ENCODE measurements at places on chromosomes 7 and 10.

DNA sequence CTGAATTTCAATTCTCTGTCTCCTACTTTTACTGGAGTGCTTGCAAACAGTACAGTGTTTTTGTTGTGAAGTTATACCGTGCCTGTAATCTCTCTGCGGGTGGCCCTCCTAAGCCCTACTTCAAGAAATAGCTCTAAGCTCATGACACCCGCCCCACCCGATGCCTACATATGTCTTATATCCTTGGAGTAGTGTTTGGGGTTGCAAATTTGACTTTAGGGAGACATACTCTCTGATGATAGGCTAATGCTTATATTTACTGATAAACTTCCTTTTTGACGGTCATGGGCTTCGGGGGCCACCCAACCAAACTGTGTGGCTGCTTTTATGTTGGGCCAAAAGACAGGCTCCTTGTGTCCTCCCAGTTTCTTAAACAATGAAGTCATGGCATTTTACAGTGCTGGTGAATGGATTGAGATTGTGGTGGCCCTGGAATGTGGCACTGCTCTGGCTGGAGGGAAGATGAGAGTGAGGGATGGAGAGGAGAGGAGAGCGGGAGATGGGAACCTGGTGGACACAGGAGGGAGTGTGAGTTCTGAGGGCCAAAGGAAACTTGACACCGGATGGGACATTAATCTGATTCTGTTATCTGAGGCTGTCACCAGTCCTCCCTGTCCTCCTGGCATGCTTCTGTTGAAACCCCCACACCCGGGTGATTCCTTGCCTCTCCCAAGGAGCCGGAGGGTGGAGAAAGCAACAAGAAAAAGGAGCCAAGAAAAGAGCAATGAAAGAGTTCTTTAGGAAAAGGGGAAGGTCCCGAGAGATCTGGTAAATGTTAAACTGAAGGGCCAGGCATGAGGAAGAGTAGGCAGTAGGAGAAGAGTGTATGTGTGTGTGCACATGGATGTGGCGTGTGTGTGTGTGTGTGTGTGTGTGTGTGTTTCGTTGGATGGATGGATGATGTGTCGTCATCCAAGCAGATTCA is 113.3 kb downstream of the TCF7L2 start:
- H3K36me3 ChIP-seq: no peaks in the 10 kb centered on the region
- H3K27me3 ChIP-seq: no peaks in the 10 kb centered on the region
- H3K4me3 ChIP-seq: no peak overlapping the region
- peak overlapping the region; percentile 97 for H3K27ac ChIP-seq
- H3K4me1 ChIP-seq: peaks cover 80% of the 10 kb centered on the region

DNA sequence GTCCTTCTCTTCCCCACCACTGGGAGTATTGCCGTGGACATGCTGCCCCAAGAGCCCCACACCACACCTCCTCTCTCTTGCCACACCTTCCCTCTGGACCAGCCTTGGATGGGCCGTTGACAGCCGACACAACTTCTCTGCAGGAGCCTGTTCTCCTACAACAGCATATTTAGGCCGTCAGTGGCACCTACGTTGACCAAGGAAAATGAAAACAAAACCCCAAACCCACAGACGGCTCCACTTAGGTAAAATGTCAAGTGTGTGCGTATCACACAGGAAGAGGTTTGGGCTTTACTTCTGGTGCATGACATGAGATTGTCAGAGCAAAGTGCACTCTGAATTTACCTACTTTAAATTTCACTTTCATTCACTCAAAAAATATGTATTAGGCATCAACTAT is 246.6 kb downstream of the ZMYND11 start:
- H3K27ac ChIP-seq: no peak overlapping the region
- no peaks in the 10 kb centered on the region for H3K36me3 ChIP-seq
- no peak for DNase-seq
- H3K4me1 ChIP-seq: no peaks in the 10 kb centered on the region
- no peaks in the 10 kb centered on the region for H3K27me3 ChIP-seq

DNA sequence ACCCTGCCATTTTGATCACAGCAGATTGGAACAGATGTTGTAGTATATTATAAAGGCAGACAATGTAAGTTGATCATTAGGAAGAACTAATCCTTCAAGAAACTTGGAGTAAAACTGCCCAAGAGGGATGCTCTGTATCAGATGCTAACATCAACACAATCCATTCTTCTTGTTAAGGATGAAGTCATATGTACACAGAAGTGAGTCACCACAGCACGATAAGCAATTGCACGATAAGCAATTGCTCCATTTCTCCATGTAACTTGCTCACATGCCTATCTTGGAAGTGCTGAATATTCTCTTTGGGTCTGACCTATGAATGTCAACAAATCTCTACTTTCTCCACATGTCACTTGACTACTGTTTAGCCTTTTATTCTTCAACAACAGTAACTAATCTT is 41.5 kb upstream of the DMTF1 start:
- no peaks in the 10 kb centered on the region for H3K36me3 ChIP-seq
- H3K27me3 ChIP-seq: no peaks in the 10 kb centered on the region
- no peak overlapping the region for H3K4me3 ChIP-seq
- no peaks in the 10 kb centered on the region for H3K4me1 ChIP-seq
- no peak overlapping the region for H3K27ac ChIP-seq
- no peak for DNase-seq

- peaks cover 13% of the 10 kb centered on the region for H3K4me1 ChIP-seq
- no peak overlapping the region for H3K27ac ChIP-seq
- no peaks in the 10 kb centered on the region for H3K36me3 ChIP-seq
- no peak for DNase-seq
- H3K27me3 ChIP-seq: no peaks in the 10 kb centered on the region
Observed at GRCh38 chr10:118953598-118954393, 75.7 kb upstream of the NANOS1 start.

DNA sequence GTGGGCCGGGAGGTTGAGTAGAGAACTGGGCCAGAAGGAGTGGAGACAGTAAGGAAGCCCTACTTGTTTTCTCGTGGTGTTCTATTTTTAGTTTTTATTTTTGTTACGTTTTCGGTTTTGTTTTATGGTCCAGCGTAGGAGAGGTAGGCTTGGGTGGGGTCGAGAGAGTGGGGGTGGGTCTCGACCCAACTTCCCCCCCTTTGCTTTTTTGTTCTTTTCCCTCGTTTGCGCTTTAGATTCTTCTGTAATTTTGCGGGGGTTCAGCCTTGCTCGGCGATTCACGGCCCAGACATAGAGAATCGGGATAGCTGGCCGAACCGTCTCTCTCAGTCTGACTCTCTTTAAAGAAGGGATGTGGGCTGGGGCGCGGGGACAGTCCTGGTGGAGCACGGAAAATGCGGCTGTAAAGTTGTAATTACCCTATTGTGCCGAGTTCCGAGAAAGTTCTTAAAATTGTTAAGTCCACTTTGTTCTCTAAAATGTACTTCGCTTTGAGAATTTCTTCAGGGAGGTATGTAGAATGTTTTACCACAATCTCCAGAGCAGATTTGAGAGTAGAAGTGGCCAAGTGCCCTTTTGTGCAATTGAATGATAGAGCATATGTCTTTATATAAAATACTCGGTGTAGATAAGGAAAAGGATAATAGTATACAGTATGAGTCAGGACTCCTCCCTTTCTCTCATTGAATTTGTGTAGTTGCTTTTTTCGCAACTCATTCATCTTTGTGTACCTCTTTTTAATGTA is 816 bp downstream of the DMTF1 start:
- DNase-seq: no peak
- peaks cover 24% of the 10 kb centered on the region for H3K36me3 ChIP-seq
- peak overlapping the region; percentile 92 for H3K4me3 ChIP-seq
- H3K4me1 ChIP-seq: peaks cover 25% of the 10 kb centered on the region
- H3K27me3 ChIP-seq: no peaks in the 10 kb centered on the region
- peak overlapping the region; percentile 99 for H3K27ac ChIP-seq

- no peaks in the 10 kb centered on the region for H3K27me3 ChIP-seq
- no peaks in the 10 kb centered on the region for H3K36me3 ChIP-seq
- H3K27ac ChIP-seq: no peak overlapping the region
- no peak overlapping the region for H3K4me3 ChIP-seq
Observed at GRCh38 chr10:66378117-66378876, 547.5 kb upstream of the LRRTM3 start.

- H3K27me3 ChIP-seq: peaks cover 34% of the 10 kb centered on the region
- DNase-seq: no peak
- H3K4me3 ChIP-seq: no peak overlapping the region
- no peaks in the 10 kb centered on the region for H3K4me1 ChIP-seq
- H3K36me3 ChIP-seq: no peaks in the 10 kb centered on the region
Observed at GRCh38 chr7:43546231-43546630, 36.7 kb upstream of the STK17A start.

- H3K27me3 ChIP-seq: no peaks in the 10 kb centered on the region
- H3K4me3 ChIP-seq: no peak overlapping the region
- H3K4me1 ChIP-seq: no peaks in the 10 kb centered on the region
Observed at GRCh38 chr7:23887660-23888059, 177.6 kb downstream of the STK31 start.

GRCh38 chr10:59879363-59879913 is 26.9 kb downstream of the CCDC6 start:
- DNase-seq: no peak
- no peaks in the 10 kb centered on the region for H3K27me3 ChIP-seq
- no peaks in the 10 kb centered on the region for H3K36me3 ChIP-seq
- H3K4me3 ChIP-seq: no peak overlapping the region
- no peak overlapping the region for H3K27ac ChIP-seq

Data from Panc1 (cell line).